ENCODE measurements at places on chromosomes 2 and 18. TPM values are rescaled to one million over a fixed set of nuclear protein-coding genes. Genes with fewer than 3 reads are reported as not detected.

PIEZO2 gene
- 97.7 TPM for total RNA-seq

NCKAP5 gene
- total RNA-seq: 4.3 TPM

ANKZF1 gene
- 33.8 TPM for total RNA-seq

RESP18 gene
- total RNA-seq: not detected

ALPP gene
- not detected for total RNA-seq

SAG gene
- total RNA-seq: not detected

CTNNA2 gene
- not detected for total RNA-seq

HOXD12 gene
- not detected for total RNA-seq

Data from smooth muscle cell of bladder (primary cell).